Camera-type eye (tissue), 1 donor: ENCODE measurements at places on chromosomes 3 and 15. TPM values are rescaled to one million over a fixed set of nuclear protein-coding genes. Genes with fewer than 3 reads are reported as not detected.

The MAP1A gene
- total RNA-seq, result 26.2 TPM

The ESYT3 gene
- 3.6 TPM for total RNA-seq

The GCNT3 gene
- total RNA-seq, result 0.99 TPM

The CPN2 gene
- total RNA-seq, result not detected

The CILP gene
- 9.2 TPM for total RNA-seq

The FGD5 gene
- total RNA-seq, result 17.3 TPM

The SLC12A1 gene
- total RNA-seq, result 2.1 TPM

The OSBPL10 gene
- total RNA-seq, result 42.4 TPM
